Fibroblast of skin of scalp (primary cell): ENCODE measurements at places on chromosomes 7 and 10.

GRCh38 chr7:34133356-34133982 lies 228.1 kb downstream of the BMPER start:
- DNase-seq: peak; percentile 76

GRCh38 chr7:151487228-151487627 lies 32.5 kb downstream of the RHEB start:
- DNase-seq: peak; percentile 16

- no peak for DNase-seq
These were observed 30.8 kb downstream of the STRIP2 start for GRCh38 chr7:129465080-129465479.

DNA sequence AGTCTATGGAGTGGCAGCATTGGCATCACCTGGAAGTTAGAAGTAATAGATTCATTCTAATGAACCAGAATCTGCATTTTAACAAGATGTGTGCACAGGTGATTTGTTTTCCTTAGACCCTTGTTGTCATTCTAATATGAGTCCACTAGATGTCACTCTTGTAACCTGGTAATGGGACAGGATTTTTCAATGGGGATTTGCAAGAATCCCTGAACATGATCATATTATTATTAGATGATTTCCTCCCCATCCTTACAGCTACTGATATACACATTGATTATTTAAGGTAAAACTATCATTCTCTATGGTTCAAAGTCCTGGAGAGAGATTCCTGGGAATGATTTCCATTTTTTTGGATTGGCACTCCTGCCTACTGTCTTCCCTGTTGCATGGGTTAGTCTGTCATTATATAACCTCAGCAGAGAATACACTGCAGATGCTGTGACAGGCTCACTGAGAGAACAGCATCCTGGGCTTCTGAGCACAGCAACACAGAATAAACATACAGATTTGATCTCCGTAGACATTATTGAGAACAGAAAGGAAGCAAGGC lies 194.9 kb downstream of the SUGCT start:
- DNase-seq: peak; percentile 64

GRCh38 chr10:52951824-52952223 lies 179.2 kb upstream of the MBL2 start:
- DNase-seq: peak; percentile 5

DNA sequence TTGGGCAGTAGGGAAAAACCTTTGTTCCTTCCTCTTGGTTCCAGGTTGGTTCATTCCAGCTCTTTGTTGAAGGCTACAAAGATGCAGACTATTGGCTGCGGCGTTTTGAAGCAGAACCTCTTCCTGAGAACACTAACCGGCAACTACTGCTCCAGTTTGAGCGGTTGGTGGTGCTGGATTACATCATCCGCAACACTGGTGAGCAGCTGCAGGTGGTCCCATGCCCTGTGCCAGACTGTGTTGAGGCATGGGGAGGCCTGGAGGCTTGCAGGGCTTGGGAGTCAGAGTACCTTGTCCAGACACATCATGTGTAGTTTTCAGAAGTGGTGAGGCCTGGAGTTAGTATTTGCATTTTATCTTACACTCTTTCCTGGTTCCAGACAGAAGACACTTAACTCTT lies 16.3 kb downstream of the PI4K2A start:
- DNase-seq: no peak

- DNase-seq: no peak
These were observed 28.2 kb upstream of the C10orf53 start for GRCh38 chr10:49651039-49651835.

DNA sequence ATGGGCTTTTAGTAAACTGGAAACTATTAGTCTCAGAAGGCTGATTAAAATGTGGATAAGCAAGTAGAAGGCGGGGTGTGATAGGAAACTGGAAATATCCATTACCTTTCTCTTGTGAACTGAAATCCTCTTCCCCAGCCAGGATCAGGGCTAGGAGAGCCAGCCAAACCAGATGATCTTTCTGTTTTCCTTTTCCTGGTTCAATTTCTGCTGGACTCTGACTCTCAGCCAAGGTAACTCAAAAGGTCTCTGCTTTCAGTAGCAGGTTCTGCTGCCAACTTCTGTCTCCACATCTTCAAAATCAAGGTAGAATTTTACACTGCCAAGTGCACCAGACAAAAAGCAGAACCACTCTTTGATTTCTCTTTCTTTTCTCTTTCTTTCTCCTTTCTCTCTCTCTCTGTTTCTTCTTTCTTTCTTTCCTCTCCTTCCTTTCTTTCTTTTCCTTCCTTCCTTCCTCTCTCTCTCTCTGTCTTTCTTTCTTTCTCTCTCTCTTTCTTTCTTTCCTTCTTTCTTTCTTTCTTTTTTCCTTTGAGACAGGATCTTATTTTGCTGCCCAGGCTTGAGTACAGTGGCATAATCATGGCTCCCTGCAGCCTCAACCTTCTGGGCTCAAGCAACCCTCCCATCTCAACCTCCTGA lies 30.8 kb downstream of the OTUD1 start:
- DNase-seq: no peak

DNA sequence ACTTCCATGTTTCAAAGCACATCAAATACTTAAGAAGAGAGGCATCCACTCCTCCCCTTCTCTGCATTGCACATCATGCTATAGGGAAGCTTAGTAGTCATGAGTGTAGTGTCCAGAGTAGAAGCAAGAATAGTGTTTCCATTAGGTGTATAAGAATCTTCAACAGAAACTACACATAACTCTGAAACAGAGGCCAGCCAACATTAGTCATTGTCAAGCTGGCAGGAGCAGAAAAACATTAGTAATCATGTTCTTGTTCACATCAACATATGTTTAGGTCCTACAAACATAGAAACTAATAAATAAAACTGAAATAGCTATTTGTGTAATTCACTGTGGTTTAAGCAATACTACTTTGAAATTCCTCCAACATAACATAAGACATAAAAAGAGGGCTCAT lies 370.2 kb downstream of the PPP1R3A start:
- no peak for DNase-seq

DNA sequence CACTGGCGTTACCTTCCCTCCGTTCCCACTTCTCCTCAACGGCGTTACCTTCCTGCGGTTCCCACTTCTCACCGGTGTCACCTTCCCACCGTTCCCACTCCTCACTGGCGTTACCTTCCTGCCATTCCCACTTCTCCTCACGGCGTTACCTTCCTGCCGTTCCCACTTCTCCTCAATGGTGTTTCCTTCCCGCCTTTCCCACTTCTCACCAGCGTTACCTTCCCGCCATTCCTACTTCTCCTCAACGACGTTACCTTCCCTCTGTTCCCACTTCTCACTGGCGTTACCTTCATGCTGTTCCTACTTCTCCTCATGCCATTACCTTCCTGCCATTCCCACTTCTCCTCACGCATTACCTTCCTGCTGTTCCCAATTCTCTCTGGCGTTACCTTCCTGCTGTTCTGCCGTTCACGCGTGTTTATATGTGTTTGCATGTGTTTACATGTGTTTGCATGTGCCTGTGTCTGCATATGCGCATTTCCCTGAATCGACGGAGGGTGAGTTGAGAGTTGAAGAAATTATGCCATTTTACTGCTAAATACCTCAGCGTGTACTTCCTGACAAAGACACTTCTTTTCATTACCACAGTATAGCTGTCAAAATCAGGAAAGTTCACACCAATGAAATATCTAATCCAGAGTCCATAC lies 23.2 kb upstream of the CFAP46 start:
- DNase-seq: no peak

GRCh38 chr7:66399566-66399965 lies 194.4 kb downstream of the TPST1 start:
- DNase-seq: peak; percentile 30
